Esophagus squamous epithelium (tissue), 5 donors: ENCODE measurements at places on chromosomes 7 and 10. TPM values are rescaled to one million over a fixed set of nuclear protein-coding genes. Genes with fewer than 3 reads are reported as not detected.
A peak's percentile ranks its signal among the peaks of the same experiment; 100 is the strongest.

DNA sequence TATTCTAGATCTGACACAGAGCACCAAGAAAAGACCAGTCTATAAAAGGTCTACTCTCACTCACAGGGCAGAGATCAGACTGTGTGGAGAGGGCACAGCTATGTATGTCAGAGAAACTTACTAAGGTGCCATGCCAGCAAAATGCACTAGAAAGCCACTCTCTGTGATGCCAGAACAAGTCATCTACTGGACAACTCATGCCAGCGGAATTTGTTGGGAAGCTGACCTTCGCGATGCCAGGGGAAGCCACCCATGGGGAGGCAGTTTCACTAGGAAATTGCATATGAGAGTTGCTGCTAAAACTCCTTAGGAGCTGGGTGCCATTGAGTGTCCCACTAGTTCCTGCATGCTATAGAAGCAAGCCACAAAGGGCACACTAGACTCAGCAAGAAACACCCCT, 58.5 kb downstream of the MICU1 start:
- H3K4me3 ChIP-seq = no peak overlapping the region
- no peaks in the 10 kb centered on the region for H3K27me3 ChIP-seq
- H3K4me1 ChIP-seq = no peaks in the 10 kb centered on the region
- no peak overlapping the region for H3K27ac ChIP-seq
- DNase-seq = no peak
- H3K36me3 ChIP-seq = no peaks in the 10 kb centered on the region

GRCh38 chr7:7114575-7115291, 67.6 kb upstream of the C1GALT1 start:
- H3K27me3 ChIP-seq = no peaks in the 10 kb centered on the region
- H3K27ac ChIP-seq = no peak overlapping the region
- H3K36me3 ChIP-seq = no peaks in the 10 kb centered on the region
- no peak overlapping the region for H3K4me3 ChIP-seq
- DNase-seq = no peak

- no peak overlapping the region for H3K4me3 ChIP-seq
- H3K27ac ChIP-seq = no peak overlapping the region
- peaks cover 35% of the 10 kb centered on the region for H3K4me1 ChIP-seq
- no peak for DNase-seq
- no peaks in the 10 kb centered on the region for H3K27me3 ChIP-seq
These were observed 106.8 kb downstream of the PPP1R3C start for GRCh38 chr10:91525896-91526712.

- no peaks in the 10 kb centered on the region for H3K36me3 ChIP-seq
- no peak overlapping the region for H3K4me3 ChIP-seq
- no peak overlapping the region for H3K27ac ChIP-seq
- no peaks in the 10 kb centered on the region for H3K27me3 ChIP-seq
- no peaks in the 10 kb centered on the region for H3K4me1 ChIP-seq
These were observed 25.0 kb downstream of the ADRA2A start for GRCh38 chr10:111101796-111102195.

DNA sequence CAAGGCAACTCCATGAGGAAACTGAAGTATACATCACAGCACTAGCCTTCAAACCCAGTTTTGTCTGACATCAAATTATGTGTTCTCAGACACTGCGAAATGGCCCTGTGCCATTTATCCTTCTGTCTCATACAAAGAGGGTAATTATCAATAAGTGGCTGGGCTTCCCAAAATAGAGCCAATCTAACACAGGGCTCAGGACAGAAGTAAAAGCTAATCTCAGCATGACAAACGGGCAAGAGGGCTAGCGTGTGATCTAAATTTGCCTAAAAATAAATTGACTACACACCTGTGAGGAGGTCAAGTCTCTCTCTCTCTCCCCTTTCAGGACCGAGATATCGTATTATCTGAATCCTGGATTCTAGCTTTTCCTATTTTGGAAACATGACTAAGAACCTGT, 67.2 kb downstream of the DGKB start:
- no peak overlapping the region for H3K4me3 ChIP-seq
- DNase-seq = no peak
- no peaks in the 10 kb centered on the region for H3K36me3 ChIP-seq
- H3K27ac ChIP-seq = no peak overlapping the region

- peak overlapping the region; percentile 58 for H3K4me3 ChIP-seq
- no peaks in the 10 kb centered on the region for H3K36me3 ChIP-seq
- peak overlapping the region; percentile 1 for H3K27ac ChIP-seq
- H3K27me3 ChIP-seq = no peaks in the 10 kb centered on the region
- DNase-seq = no peak
These were observed 649 bp downstream of the DNA2 start for GRCh38 chr10:68471063-68471585.

DNA sequence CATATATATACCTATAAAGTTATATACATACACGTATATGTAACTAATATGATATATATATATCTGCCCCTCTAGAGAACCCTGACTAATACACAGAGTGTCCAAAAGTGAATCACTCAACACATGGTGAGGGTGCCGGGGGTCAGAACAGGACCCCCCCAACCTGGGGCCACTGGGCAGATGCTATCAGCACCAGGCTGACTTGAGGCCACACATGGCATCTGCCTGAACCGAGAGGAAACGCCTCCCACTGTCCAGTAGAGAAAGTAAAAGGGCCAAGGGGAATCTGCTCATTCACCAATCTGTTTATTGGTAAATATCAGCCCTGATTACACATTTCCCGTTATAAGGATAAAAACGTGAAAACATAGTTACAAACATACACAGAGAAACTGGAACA, 218.3 kb downstream of the PTPRN2 start:
- H3K4me1 ChIP-seq = no peaks in the 10 kb centered on the region
- no peaks in the 10 kb centered on the region for H3K27me3 ChIP-seq
- no peak overlapping the region for H3K27ac ChIP-seq
- no peak for DNase-seq

DNA sequence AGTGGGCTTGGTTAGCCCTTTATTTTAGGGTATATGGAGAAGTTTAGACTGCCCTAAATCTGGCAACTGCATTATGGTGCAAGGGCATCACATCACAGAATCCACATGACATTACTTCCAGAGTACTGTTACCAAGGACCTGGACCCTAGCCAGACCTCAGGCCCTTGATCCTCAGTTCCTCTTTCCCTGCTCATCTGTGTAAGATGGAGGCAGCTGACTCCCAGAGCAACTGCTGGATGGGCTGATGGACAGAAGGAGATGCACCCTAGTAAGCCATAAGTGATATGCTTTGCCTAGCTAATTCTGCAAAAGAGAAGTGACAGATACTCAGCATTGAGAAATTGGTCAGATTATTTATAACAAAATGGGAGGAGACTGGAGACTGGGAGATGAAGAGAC, 131.7 kb downstream of the DYNC1I1 start:
- no peaks in the 10 kb centered on the region for H3K36me3 ChIP-seq
- H3K4me3 ChIP-seq = no peak overlapping the region
- H3K4me1 ChIP-seq = no peaks in the 10 kb centered on the region
- H3K27ac ChIP-seq = no peak overlapping the region

PLEKHS1 gene
- not detected for total RNA-seq

TMEM273 gene
- total RNA-seq = 0.76 TPM

MYH16 gene
- 0.76 TPM for total RNA-seq
